Cardiac atrium fibroblast (primary cell): ENCODE measurements at places on chromosomes 1 and 21. TPM values are rescaled to one million over a fixed set of nuclear protein-coding genes. Genes with fewer than 3 reads are reported as not detected.

The CLCA1 gene
- not detected in 2 replicates for total RNA-seq

The CACNA1S gene
- not detected in 2 replicates for total RNA-seq

The WDTC1 gene
- total RNA-seq: 14.8 and 23.5 TPM in 2 replicates

The TMOD4 gene
- not detected in 2 replicates for total RNA-seq
